ENCODE measurements at places on chromosomes 6 and 20.

DNA sequence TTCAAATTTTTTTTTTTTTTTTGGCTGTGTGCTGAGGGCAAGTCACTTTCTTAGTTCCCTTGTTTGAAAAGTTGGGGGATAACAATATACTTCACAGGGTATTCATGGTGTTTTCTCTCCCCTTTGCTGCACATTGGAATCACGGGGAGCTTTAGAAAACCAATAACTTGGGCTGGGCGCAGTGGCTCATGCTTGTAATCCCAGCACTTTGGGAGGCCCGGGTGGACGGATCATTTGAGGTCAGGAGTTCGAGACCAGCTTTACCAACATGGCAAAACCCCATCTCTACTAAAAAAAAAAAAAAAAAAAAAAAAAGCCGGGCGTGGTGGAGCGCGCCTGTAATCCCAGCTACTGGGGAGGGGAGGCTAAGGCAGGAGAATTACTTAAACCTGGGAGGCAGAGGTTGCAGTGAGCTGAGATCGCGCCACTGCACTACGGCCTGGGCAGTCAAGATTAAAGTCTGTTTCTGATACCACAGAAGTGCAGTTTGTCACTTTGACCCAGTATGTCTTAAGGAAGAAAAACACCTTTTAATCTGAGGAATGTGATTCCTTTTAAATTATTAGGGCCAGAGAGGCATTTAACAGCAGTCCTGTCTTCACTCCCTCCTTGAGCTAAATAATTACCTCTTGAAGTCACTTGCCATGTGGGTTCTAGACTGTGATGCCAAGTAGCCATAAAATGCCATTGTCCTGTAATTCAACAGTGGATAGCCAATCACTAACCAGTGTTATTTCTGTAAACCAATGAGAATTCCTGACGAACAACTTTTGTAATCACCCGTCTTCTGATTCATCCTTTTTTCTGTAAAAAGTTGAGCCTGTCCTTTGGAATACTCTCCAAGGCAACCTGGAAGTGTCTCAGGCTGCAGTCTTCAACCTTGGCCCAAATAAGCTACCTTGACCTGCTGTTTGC, 16.1 kb downstream of the SRSF3 start:
- no peak for DNase-seq
- peaks cover 46% of the 10 kb centered on the region for H3K4me1 ChIP-seq
- H3K27ac ChIP-seq: peak overlapping the region; percentile 68
- no peak overlapping the region for H3K4me3 ChIP-seq

DNA sequence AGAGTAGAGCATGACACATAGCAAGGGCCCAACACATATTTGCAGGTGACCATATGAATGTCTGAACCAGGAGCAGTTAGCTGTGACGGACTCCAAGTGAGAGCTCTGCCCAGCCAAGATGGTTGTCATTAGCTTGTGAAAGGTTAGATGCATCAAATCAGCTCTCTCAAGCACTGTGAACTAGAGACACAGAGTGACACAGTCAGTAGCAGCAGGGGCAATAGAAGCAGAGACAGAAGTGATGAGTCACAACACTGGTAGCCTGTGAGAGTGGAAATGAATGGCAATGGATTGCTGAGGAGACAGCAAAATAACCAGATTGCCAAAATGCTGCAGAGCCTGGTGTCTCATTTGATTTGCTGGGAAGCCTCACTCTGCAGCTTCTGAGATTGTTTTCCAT, 558.9 kb downstream of the PKHD1 start:
- H3K27me3 ChIP-seq: no peaks in the 10 kb centered on the region
- H3K36me3 ChIP-seq: no peaks in the 10 kb centered on the region
- H3K4me3 ChIP-seq: no peak overlapping the region
- no peak overlapping the region for H3K27ac ChIP-seq
- no peaks in the 10 kb centered on the region for H3K4me1 ChIP-seq

- no peaks in the 10 kb centered on the region for H3K4me1 ChIP-seq
- no peaks in the 10 kb centered on the region for H3K27me3 ChIP-seq
- no peak overlapping the region for H3K27ac ChIP-seq
- no peaks in the 10 kb centered on the region for H3K36me3 ChIP-seq
- no peak for DNase-seq
Measured at GRCh38 chr6:2102966-2103365, 142.4 kb downstream of the GMDS start.

DNA sequence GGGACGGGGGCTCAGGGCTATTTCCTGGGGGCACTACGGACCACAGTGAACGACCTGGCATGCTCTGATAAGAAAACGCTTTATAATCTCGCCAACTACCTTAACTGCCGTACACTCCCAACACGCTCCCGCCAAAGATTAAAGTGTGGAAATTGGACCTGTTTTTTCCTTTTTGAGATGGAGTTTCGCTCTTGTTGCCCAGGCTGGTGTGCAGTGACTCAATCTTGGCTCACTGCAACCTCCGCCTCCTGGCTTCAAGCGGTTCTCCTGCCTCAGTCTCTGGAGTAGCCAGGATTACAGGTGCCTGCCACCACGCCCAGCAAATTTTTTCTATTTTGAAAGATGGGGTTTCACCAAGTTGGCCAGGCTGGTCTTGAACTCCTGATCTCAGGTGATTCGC, 346 bp upstream of the SLC44A4 start:
- no peak for DNase-seq
- peaks cover 34% of the 10 kb centered on the region for H3K36me3 ChIP-seq
- H3K4me1 ChIP-seq: no peaks in the 10 kb centered on the region
- no peak overlapping the region for H3K4me3 ChIP-seq

DNA sequence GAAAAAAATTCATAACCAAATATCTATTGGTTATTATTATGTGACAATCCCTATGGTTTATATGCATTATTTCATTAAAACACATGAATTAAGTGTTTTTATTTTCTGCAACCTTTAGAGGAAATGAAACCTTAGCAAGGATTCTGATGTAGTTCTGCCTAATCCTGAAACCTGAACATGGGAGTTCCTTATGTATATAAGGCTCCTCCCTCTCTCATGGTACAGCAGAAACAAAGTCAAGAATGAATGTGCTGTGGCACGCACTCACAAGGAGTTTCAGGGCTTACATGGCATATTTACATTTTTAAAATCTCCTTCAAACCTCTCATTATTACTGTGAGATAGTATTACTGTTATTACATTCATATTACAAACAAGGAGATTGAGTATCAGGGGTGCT, 426.4 kb upstream of the CITED2 start:
- no peak for DNase-seq
- no peaks in the 10 kb centered on the region for H3K36me3 ChIP-seq
- no peaks in the 10 kb centered on the region for H3K27me3 ChIP-seq
- H3K4me1 ChIP-seq: no peaks in the 10 kb centered on the region
- H3K27ac ChIP-seq: no peak overlapping the region

DNA sequence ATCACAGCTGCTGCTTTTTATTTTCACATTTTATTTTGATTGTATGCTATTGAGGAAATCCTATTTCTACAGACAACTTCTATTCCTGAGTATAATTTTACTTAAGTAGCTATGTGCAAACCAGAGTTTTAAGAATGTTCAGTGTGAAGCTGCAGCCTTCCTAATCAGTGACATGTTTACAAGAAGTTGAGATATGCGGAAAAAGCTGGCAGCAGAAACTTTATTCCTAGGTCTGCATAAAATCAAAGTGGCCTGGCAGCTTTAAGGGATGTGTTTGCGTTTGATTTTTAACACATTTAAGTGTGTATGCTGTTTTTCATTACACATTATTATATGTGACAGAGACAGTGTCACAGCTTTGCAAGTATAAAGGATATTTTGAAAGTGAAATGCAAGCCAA, 26.3 kb downstream of the MAPK14 start:
- DNase-seq: no peak
- H3K36me3 ChIP-seq: no peaks in the 10 kb centered on the region
- no peak overlapping the region for H3K27ac ChIP-seq
- H3K27me3 ChIP-seq: no peaks in the 10 kb centered on the region
- H3K4me1 ChIP-seq: no peaks in the 10 kb centered on the region

GRCh38 chr6:63611560-63611959, 24.0 kb upstream of the PHF3 start:
- H3K36me3 ChIP-seq: no peaks in the 10 kb centered on the region
- DNase-seq: no peak
- H3K4me1 ChIP-seq: no peaks in the 10 kb centered on the region
- H3K4me3 ChIP-seq: no peak overlapping the region
- H3K27me3 ChIP-seq: no peaks in the 10 kb centered on the region

- H3K4me1 ChIP-seq: no peaks in the 10 kb centered on the region
- peaks cover 80% of the 10 kb centered on the region for H3K36me3 ChIP-seq
- no peak overlapping the region for H3K27ac ChIP-seq
- no peak for DNase-seq
- H3K4me3 ChIP-seq: no peak overlapping the region
- H3K27me3 ChIP-seq: no peaks in the 10 kb centered on the region
Measured at GRCh38 chr6:157912326-157912725, 69.3 kb upstream of the SYNJ2 start.

- DNase-seq: no peak
- no peaks in the 10 kb centered on the region for H3K4me1 ChIP-seq
- no peaks in the 10 kb centered on the region for H3K36me3 ChIP-seq
- H3K4me3 ChIP-seq: no peak overlapping the region
Measured at GRCh38 chr6:66328200-66328599, 621.2 kb upstream of the EYS start.

DNA sequence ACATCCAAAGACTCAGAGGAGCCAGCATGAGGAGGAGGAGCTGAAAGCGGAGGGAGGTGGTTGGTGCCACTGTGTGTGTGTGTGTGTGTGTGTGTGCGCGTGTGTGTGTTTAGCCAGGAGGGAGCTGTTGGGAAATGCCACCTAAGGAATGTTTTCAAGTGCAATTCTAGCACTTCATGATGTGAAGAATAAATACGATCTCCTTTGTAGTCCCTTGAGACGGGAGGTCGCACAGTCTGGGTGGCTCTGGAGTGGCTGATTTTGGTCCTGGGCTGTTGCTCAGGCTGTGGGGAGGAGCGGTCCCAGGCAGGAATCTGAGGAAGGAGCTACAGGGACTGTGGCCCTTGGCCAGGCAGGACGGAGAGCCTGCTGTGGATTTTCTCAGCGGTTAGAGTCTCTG, 93.7 kb downstream of the PPP1R14C start:
- H3K27me3 ChIP-seq: no peaks in the 10 kb centered on the region
- no peaks in the 10 kb centered on the region for H3K36me3 ChIP-seq
- no peak for DNase-seq
- H3K4me3 ChIP-seq: no peak overlapping the region

- no peak overlapping the region for H3K27ac ChIP-seq
- DNase-seq: no peak
- no peaks in the 10 kb centered on the region for H3K27me3 ChIP-seq
- H3K4me3 ChIP-seq: no peak overlapping the region
- no peaks in the 10 kb centered on the region for H3K36me3 ChIP-seq
Measured at GRCh38 chr6:134575221-134575620, 257.3 kb upstream of the SGK1 start.

DNA sequence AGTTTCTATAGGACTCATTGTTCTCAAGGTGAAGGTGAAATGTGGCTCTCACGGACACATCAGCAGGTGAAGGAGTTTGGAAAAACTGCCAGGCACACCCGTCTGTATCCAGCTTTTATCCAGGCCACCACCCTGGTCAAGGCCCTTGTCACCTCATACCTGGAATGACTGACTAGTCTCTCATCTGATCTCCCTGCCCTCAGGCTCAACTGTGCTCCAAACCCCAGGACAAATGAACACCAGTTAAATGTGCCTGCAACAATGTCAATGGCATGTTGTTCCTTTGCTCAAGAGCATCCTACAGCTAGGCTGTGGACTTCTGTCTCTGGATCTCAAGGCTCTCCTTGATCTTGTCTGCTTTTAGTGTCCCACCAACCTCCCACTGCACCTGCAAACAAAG, 47.6 kb upstream of the DSP start:
- H3K27me3 ChIP-seq: no peaks in the 10 kb centered on the region
- no peak overlapping the region for H3K4me3 ChIP-seq
- no peaks in the 10 kb centered on the region for H3K36me3 ChIP-seq
- H3K4me1 ChIP-seq: no peaks in the 10 kb centered on the region

GRCh38 chr20:43711098-43711654, 15.6 kb downstream of the GTSF1L start:
- H3K4me1 ChIP-seq: no peaks in the 10 kb centered on the region
- H3K4me3 ChIP-seq: no peak overlapping the region
- DNase-seq: no peak
- H3K27me3 ChIP-seq: no peaks in the 10 kb centered on the region
- H3K27ac ChIP-seq: no peak overlapping the region
- no peaks in the 10 kb centered on the region for H3K36me3 ChIP-seq

DNA sequence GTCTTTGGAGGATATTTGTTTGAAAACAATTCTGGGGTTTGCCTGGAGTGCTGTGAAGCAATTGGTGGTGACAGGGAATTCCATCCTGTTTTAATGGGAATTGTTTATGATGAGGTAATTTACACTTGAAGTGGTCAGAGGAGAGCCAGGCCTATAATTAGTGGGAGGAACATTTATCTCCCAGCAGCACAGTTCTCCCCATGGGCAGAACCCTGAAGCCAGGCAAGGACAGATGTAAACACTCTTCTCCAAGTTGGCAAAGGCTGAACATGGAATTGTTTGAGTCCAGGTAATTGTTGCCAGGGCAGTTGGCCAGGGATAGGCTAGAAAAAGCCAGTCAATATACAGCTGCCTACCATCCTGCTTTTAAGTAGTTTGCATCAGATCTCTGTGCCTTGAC, 789.7 kb downstream of the FRK start:
- no peaks in the 10 kb centered on the region for H3K36me3 ChIP-seq
- H3K27me3 ChIP-seq: no peaks in the 10 kb centered on the region
- no peak for DNase-seq
- H3K27ac ChIP-seq: no peak overlapping the region
- H3K4me1 ChIP-seq: no peaks in the 10 kb centered on the region

DNA sequence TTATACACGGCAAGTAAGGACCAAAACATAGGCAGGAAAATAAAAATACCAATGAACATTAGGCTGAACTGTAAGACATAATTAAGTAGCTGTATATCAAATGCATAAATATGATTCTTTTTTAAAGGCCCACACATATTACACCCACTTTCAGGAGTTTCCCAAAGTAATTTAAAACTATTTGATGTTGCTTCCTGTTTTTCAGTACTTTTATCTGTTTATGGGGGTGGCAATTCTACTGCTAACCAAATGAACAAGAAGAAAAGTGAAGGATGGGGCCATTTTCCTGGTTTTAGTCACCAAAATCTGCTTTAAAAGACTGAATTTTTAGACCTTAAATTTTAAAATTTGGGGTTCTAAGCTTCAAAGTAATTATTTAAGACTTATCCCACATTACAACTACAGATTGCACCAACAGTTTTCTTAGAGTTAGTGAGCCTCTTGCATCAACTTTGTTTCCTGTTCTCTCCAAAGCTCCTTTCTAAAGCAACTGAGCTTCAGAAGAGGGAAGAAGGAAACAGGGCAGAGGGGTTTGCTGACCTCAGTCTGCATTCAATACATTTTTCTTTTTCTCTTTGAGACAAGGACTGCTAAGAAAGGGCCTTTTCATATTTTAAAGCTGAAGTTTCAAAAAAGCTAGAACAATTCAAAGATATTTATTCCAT, 191.0 kb downstream of the BACH2 start:
- no peak overlapping the region for H3K27ac ChIP-seq
- no peak overlapping the region for H3K4me3 ChIP-seq
- DNase-seq: no peak
- no peaks in the 10 kb centered on the region for H3K4me1 ChIP-seq
- H3K27me3 ChIP-seq: no peaks in the 10 kb centered on the region

- H3K4me1 ChIP-seq: peaks cover 33% of the 10 kb centered on the region
- no peak overlapping the region for H3K4me3 ChIP-seq
- DNase-seq: no peak
- H3K36me3 ChIP-seq: no peaks in the 10 kb centered on the region
- H3K27me3 ChIP-seq: no peaks in the 10 kb centered on the region
- peak overlapping the region; percentile 78 for H3K27ac ChIP-seq
Measured at GRCh38 chr6:63805808-63806572, 170.4 kb downstream of the PHF3 start.

- H3K4me1 ChIP-seq: no peaks in the 10 kb centered on the region
- no peak overlapping the region for H3K4me3 ChIP-seq
- peak; percentile 7 for DNase-seq
- no peaks in the 10 kb centered on the region for H3K36me3 ChIP-seq
Measured at GRCh38 chr6:53484476-53485280, 60.2 kb downstream of the GCLC start.

Measured in esophagus squamous epithelium (tissue), 5 donors.